Right cardiac atrium (tissue), 5 donors: ENCODE measurements at places on chromosomes 1 and 21. TPM values are rescaled to one million over a fixed set of nuclear protein-coding genes. Genes with fewer than 3 reads are reported as not detected.

GRCh38 chr1:169943963-169944526, 50.3 kb upstream of the SCYL3 start:
- no peak for DNase-seq

DNA sequence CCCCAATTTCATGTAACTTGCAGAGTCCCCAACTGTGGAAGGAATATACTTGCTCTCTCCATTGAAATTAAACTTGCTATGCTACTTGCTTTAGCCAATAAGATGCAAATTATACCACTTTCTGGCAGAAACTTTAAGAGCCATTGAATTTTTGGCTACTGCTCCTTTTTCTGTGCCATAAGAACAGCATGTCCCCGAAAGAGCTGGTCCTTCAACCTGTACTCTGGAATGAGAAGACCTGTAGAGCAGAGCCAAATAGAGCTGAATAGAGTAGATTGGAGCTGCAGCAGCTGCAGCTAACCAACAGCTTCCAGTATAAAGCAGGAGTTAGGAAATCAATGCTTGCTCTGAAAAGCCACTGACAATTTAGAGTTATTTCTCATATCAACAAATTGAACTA, 472.3 kb upstream of the B3GALT2 start:
- no peak for DNase-seq

- DNase-seq, result no peak
Measured at GRCh38 chr1:18512883-18513282, 32.2 kb downstream of the KLHDC7A start.

GRCh38 chr1:232140419-232141166, 489.3 kb downstream of the SIPA1L2 start:
- no peak for DNase-seq

DNA sequence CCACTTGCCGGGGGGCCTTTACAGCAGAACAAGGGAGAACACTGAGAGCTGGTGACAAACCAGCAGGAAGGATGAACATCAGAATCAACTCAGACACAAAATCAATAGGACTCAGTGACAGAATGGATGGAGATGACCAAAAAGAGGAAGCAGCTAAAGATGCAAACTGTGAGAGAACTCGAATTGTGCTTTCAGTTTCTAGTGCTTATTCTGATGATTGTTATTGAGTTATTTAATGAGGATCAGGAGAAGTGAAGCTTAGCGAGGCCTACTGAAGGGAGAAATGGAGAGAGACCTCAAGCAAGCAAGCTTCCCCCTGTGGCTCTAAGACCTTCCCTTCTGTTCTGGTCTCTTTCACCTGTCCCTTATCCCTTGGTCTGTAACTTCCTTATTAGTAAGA, 30.3 kb upstream of the TMEM125 start:
- DNase-seq, result no peak

DNA sequence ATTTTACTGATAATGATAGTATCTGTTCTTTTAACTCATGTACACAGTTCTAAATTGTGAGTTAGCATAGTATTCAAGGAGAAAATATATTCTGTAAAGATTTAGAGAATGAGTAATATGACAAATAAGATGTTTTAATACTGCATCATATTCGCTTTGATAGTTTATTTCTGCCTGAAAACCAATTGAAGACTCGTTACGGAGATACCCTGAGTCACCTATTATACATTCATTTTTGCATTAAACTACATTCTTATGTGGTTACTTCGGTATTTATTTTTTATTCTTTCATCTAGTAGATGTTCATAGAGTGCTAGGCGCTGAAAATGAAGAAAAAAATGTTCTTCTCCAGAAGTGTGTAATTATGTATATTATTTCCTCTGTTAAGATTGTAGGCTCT, 5.3 kb downstream of the UHMK1 start:
- DNase-seq, result no peak

- DNase-seq, result no peak
Measured at GRCh38 chr1:112395256-112395820, 676 bp upstream of the CTTNBP2NL start.

DNA sequence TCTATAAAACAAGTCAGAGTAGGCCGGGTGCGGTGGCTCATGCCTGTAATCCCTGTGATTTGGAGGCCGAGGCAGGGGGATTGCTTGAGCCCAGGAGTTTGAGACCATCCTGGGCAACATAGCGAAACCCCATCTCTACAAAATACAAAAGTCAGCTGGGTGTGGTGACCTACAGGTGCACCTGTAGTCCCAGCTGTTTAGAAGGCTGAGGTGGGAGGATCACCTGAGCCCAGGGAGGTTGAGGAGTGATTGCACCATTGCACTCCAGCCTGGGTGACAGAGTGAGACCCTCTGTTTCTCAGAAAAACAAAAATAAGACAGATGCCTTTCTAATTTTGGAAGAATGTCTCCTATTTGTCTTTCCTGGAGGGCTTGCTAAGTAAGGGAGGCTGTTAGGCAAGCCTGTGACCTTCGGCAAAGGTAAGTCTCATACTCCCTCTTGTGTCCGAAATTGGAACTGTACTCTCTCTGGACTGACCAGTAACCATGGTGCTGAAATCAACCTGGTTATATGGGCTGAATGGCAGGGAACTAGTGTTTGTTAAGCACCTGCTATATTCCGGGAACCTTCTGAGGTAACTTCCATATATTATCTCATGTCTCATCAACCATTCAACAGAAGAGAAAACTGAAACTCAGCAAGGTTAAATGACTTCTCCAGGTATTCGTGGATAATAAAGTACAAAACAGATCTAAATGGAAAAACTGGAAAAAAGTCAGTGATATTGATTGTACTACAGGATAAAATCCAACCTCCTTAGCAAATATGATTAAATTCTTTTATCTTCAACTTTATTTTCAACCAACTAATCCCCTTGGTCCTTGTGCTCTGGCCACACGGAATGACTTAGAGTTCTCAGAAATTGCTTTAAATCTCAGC, 11.8 kb upstream of the RAB3B start:
- DNase-seq, result no peak

DNA sequence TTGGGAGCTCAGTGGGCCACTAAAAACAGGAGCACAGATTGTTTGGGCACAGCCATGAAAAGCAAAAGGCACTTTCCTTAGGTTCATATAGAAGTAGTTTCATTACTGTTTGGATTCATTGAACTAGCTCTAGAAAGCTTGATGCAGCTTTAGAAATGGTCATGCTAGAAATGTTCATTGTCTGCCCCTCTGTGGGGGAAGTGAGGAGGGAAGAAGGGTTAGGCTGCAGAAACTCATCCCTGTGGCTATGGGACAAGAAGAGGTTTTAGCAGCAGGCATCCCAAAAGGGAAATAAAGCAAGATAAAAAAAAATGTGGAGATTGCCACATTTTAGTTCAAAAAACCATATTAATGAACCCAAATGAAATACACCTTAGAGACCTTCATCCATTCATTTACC, 359.6 kb upstream of the PTBP2 start:
- no peak for DNase-seq

UBXN10 gene
- polyA plus RNA-seq, result 3.2 TPM

FCRL5 gene
- not detected for polyA plus RNA-seq
